ENCODE measurements at places on chromosomes 7 and 10.
A peak's percentile ranks its signal among the peaks of the same experiment; 100 is the strongest.

DNA sequence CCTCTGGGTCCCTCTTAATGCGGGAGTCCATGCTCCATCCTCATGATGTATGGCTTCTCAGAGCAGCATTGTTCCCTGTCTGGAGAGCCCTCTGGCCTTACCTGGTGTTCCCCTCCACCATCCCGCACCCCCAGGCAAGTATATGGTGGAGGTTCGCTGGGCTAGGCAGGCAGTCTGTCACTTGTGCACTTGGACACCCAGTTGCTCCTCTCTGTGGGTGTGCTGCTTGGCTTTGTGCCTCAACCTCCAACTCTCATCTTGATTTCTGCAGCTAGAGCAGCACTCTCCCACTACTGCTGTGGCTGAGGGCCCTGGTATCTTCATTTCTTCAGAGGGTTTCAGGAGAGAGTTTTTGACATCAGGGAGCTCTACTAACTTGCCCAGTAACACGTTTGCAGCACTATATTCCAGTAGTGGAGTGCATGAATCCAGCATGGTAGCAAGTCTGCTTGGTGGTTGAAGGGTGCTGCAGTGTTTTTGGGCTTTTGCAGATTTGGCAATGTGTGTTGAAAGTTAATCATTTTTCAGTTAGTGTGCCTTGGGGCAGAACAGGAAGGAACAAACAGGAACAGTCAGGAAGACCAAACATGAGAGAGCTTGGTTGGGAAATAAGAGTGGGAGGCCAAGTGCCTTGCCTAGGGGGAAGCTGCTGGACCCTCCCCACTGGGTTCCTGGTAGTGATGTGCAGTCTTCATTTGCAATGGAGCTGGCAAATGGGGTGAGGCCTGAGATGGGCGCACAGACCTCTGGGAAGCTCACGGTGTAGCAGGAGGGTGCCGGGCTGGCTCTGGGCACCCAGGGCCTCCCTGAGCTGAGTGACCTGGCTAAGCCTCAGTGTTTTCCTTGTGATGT, 37.4 kb downstream of the TSPAN14 start:
- no peak for DNase-seq

- DNase-seq, result no peak
These were observed 1.1 kb downstream of the SNX13 start for GRCh38 chr7:17939211-17939605.

DNA sequence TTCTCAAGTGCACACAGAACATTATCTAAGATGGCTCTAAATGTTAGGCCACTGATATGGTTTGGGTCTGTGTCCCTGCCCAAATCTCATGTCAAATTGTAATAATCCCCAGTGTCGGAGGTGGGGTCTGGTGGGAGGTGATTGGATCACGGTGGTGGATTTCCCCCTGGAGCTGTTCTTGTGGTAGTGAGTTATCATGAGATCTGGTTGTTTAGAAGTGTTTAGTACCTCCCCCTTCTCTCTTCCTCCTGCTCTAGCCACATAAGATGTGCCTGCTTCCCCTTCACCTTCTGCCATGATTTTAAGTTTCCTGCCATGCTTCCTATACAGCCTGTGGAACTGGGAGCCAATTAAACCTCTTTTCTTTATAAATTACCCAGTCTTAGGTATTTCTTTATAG, 11.2 kb upstream of the GSTK1 start:
- no peak for DNase-seq

- DNase-seq, result no peak
These were observed 80.7 kb upstream of the RPA3 start for GRCh38 chr7:7799138-7799537.

- DNase-seq, result no peak
These were observed 4.5 kb downstream of the CHST15 start for GRCh38 chr10:124088915-124089314.

- no peak for DNase-seq
These were observed 20.3 kb upstream of the GJC3 start for GRCh38 chr7:99949645-99950228.

DNA sequence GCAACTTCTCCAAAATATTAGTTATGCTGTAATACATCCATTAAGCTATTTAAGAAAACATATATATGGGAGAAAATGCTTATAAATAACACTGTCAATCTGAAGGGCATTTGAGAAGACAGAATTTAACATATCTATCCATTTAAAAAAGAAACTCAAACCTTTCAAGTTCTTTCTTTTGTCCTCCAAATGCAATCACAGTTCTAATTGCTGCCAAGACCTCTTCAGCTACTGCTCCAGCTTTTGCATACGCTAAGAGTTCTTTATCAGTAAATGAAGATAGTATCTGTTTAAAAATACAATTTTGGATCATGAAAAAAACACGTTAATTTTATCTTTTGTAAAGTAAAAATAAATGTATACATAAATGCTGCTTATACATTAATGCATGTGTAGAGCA, 39.6 kb downstream of the ABCB1 start:
- no peak for DNase-seq

GRCh38 chr10:53209944-53210611, 437.5 kb upstream of the MBL2 start:
- no peak for DNase-seq

DNA sequence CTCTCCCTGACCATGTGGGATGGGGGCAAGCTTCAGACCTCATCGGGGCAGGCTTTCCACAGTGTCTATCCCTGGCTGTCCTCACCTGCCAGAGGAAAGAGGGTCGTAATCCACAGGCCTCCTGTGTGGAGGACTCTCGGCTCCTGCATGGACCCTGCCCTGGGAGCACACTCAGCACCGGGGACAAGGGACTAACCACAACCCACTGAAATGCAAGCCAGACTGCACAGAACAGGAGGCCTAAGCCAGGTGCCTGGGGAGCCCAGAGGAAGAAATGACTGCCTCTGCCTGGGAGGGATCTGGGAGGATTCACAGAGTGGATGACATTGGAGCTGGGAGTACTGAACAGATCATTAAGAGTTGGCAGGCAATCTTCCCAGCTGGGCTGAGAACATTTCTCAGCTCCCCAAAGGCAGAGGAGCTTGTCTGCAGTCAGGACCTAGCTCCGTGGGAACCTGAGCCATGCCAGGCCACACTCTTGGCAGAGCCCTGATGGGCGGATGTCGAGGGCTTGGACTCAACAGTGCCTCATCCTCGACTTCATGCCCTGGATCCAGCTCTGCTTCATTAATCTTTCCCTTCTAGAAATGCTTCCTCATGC, 213.4 kb downstream of the USP6NL start:
- no peak for DNase-seq

GRCh38 chr10:72814099-72814790, 79.3 kb upstream of the OIT3 start:
- DNase-seq, result no peak

DNA sequence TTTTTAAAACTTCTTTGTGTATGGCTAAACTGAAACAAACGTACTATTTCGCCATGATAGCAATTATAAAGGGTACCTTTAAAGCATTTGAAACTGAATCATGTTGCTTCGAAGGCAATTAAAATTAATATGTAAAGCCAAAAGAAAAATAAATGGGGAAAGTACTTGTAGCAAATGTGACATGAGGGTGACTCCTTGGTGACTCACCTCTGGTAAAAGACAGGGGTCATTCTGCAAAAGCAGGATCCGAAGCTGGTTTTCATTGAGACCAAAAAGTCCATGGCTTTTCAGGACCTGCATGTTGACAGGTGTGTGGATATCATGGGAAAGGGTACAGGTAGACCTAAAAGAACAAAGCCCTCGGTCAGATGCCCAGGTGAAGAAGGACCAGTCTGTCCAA, 1.5 kb downstream of the ZC3HAV1L start:
- DNase-seq, result no peak

DNA sequence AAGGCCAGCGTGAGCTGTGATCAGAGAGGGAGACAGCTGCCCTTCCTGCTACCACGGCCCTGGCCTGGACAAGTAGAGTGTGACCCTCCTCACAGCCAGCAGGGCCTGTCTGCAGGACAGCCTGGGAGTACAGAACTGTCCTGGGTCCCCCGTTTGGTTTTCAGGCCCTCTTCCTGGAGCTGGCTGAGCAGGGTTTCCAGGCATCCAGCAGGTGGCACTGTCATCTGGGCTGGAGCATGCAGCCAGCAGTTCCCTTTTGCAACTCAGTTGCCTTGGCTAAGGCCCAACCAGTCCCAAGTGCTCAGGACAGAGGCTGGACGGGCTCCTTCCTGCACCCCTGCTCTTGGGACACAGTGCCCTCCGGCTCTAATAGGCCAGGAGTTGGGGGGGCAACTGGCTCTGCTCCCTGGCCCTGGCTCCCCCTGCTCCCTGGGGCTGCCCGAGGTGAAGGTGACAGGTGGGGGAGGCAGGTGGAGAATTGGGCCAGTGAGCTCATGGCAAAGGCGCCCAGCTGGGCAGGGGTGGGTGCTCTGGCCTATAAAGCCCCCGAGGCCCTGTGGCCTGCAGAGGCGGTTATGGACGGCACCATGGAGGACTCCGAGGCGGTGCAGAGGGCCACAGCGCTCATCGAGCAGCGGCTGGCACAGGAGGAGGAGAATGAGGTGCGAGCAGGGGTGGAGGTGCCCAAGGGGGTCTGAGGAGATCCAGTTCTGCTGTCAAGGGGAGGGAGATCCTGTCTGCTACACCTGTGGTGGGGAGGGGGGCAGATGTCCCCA, at the start of gene ANKRD2:
ANKRD2 (plus strand) TSS at position 566 of the 776 bp plus-strand sequence; CDS start at position 576, 10 bp downstream.
- peak; percentile 48 for DNase-seq

DNA sequence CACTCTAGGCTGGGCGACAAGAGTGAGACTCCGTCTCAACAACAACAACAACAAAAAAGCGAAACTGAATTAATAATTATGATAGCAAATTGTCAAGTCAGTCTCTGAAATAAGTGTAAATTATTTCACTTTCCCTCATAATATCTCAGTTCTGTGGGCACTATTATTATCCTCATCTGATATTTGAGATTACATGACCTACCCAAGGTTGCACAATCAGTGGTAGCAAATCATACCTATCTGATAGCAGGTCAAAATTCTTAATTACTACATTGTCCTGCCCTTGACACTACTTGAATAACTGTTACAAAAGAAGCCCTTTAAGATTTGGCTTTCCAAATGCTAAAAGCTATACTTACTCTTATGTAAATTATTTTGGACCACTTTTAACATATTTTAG, 115.2 kb upstream of the GPR22 start:
- no peak for DNase-seq

GRCh38 chr10:30366829-30367228, 17.8 kb upstream of the MTPAP start:
- no peak for DNase-seq

- no peak for DNase-seq
These were observed 36.6 kb downstream of the BRAF start for GRCh38 chr7:140888087-140888486.

DNA sequence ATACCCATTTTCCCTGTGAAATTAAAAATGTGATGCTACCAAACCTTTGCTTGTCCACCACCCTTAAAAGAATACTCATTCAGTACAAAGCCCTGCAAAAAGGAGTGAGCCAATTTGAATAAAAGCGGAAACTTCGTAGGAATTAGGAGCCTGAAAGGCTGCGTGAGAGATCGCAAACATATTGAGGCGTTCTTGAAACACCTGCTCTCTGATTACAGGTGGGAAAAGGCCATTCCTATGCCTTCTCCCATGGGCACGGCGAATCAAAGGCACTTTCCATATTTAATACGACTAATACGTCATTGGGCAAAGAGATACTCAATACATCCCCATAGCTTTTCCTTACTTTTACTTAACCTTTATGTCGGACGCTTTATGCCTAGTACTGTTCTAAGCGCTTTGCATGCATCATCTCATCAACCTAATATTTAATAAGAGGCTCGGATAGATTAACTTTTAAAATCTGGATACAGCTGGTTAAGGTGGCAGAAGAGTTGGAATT, 30.9 kb upstream of the KMT2E start:
- no peak for DNase-seq

DNA sequence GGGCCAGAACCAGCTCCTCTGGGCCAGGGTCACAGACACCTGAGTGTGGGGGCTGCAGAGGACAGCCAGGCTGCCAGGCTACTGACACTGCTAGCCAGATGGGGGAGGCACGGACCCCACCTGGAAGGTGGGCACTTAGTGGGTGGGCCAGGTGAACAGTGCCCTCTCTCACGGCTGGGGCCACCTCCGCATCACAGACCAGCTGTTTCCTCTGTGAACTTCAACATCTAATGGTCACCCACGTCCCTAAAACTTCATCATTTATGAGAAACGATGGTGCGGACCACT, 80.4 kb downstream of the MKI67 start:
- DNase-seq, result no peak

DNA sequence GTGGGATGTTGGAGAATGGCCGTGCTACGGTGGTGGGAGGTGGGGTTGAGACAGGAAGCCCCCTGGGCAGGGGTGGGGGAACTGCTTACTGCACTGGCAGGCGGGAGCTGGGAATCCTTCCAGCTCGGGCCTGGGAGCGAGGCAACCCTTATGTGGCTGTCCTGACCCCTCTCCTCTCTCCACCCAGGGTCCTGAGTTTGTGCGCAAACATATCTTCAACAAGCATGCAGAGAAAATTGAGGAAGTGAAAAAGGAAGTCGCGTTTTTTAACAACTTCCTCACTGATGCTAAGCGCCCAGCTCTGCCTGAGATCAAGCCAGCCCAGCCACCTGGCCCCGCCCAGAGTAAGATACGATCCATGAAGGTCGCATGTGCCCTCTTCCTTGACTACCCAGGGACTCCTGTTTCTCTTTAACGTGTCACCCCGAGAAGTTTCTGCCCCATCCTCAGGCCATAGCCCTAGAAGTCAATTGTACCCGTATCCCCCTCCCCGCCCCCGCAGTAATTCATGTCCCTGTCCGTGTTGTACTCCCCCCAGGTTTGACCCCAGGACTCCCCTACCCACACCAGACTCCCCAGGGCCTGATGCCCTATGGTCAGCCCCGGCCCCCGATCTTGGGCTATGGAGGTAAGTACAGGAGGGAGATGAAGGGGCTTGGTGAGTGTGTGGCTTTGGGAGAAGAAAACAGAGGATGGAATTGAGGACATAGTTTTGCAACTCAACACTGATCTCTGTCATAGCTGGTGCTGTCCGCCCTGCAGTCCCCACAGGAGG, 1.8 kb downstream of the UFSP1 start:
- DNase-seq, result peak; percentile 54

DNA sequence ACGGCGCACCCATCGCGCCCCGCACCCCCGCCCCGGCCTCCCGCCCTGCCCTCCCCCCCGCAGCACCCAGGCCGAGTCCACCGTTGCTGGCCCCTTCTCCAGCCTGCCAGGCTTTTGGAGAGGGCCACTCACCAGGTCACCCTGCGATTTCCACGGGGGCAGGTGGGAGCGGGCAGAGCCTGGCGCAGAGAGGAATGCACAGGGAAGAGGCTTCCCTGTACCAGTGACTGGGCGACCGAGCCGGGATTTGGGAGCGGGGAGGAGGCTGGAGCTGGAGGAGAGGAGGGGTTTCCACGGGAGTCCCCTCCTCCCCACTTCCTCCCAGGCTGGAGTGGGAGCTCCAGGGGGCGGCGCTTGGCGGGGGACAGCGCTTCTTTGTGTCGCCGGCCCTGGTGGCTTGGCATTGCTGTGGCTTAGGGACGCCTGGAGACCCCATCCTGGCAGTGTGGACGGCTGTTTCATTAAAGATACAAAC, 19.3 kb downstream of the TCAF1 start:
- DNase-seq, result no peak

DNA sequence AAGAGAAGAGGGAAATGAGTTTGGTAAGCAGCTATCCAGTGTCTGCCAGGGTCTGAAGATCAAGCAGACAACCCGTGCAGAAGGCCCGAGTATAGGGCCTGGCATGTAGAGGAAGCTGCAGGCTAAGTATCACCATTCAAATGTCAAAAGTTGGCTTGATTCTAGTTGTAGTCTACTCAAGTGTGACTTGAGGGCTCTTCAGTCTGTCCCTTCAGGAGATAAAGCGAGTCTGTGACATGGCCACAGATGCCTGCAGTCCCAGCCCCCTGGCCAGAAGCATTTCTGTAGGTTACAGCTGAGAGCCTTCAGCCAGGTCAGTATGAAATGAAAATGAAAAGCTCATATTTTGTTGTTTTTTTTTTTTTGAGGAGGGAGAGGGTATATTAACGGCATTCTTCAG, 97.8 kb upstream of the EEPD1 start:
- no peak for DNase-seq
